ENCODE measurements at places on chromosomes 12 and 14.

DNA sequence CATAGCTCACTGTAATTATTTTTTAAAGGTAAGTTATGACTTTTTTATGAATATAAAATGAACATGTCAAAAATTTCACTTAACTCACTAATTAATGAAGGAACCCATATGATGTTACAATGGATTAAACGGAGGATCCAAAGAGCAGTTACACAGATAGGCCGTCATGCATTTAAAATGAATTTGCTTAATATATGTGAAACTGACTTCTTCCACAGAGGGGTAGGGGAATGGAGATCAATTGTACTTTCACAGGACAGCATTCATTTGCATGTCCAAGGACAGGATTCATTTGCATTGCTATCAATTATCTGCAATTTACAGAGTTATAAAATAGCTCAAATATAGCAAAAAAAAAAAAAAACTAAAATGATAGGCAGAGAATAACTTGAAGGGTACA, 6.6 kb upstream of the CRY1 start:
- DNase-seq: no peak

GRCh38 chr12:118980407-118981014, 830 bp upstream of the SRRM4 start:
- no peak for DNase-seq

- DNase-seq: no peak
Observed at GRCh38 chr14:50854521-50854920, 17.3 kb upstream of the ABHD12B start.

GRCh38 chr14:22505309-22505696, 83.7 kb downstream of the DAD1 start:
- no peak for DNase-seq

DNA sequence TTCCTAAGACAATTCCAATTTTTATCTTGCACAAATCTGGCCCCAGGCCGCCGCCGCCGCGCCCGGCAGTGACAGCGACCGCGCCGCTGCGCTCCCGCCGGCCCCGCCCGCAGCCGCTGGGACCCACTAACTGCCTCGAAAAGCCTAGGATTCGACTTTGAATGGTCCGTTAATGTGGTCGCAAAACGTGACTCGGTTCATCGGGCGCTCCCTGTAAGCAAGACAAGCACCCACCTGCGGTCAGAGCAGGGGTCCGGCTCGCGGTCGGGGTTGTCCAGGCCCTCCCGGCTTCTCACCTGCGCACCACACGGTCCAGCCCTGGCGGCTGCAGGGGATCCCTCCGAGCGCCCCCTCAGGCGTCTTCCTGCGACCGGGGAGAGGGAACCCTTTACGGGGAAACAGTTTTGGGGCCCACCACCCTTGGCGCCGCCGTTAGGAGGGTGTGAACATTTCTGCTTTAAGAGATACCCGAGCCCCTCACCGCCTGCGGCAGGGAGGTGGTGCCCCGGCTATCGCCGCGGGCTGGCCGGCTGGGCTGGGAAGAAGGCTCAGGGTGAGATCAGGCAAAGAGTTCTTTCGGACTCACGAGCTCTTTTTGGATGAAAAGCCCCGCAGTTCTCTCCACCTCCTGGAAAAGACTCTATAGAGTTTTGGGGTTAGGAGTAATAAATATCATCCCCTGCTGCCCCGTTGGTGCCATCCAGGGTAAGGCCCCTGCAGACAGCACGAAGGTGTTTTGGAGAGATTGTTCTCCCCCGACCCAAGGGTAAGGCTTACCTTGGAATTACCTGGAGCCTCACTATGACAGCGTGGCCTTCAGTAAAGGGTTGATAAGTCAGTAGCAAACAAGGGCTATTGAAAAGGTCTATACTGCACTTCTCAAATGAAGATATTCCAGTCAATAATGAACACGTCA, 13.6 kb upstream of the FOXJ2 start:
- DNase-seq: no peak

DNA sequence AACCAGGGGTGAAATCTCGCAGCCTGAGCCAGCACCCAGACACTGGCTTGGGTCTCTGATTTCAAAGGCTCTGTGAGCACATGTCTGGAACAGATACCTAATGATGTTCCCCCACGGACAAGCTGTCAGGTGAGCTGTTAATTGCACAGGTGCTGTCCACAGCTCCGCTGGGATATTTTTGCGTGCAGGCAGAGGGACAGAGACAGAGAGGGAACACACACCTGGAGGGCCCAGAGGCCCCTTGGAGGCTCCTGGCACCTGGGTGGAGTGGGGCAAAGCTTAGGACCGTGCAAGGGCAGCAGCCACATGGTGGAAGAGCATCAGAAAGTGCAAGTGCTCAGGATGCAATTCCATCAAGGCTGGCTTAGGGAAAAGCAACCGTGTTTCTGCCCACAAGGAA, 57.3 kb downstream of the ARL6IP4 start:
- DNase-seq: no peak

DNA sequence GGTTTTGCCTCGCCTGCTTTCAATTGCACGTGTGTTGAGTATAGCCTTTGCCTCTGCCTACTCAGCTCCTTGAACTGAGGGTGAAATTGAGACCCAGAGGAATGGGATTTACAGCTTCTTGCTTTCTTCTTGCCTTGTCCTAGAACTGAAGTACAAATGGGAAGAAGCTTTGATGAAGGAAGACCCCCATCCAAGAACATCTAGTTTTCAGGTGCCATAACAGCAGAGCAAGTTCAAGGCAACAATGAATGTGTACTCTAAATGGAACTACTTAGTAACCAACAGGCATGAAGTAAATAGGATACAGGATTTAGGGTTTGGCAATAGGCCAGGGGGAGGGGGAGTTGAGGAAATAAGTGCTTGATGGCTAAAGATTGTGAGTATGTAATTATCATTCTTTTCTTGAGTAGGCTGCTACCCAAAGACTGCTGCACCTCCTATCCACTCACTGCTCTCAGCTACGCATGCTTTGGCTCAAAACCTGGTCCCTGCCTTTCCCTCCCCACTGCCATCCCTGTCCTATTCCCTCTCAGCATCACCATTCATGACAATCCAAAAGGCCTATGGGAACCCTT, 2.1 kb downstream of the GPX2 start:
- DNase-seq: no peak

DNA sequence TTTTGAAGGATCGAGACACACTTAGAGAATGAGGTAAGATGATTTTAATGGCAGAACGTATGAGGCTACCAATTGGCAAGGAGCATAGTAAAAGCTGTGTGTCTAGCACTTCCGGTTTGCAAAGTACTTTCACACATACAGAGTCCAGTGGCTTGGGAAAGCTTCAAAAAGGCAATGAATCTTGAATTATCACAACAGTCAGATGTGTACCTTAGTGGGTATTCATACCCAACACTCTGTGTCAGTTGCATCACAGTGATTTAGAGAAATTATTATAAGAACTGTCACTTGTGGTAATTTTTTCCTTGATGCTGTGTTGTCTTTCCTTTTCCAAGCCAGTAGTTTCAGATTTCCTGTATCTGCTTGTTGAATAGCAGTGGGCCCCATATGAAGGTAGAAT, 424.1 kb downstream of the PCNX1 start:
- no peak for DNase-seq

DNA sequence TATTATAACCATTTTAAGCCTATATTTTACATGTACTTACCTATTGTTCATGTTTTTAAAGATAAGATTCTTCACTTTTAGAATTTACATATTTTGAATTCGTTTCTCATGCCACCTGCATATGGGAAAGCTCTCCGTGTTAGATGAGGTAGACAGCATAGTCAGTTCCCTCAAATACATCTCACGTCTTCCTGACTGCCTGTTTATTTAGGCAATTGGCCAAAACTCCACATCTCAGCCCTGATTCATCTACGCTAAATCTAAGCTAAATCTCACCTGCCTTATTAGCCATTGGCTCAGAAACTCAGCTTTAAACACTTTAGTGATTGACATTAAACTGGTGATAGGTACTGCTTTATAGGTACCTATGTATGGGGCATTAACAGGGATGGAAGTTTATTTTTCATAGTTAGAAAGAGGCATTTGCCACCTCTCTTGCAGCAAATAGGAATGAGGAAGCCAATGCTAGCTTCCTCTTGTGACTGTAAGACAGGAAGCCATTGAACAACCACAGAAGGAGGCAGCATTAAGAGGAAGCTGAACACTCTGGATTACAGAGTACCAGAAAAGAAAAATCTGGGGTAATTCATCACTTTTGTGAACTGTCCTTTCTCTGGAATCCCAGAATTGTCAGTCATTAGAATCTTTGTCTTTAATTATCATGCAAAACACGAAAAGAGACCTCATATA, 111.9 kb downstream of the LRFN5 start:
- DNase-seq: peak; percentile 60

DNA sequence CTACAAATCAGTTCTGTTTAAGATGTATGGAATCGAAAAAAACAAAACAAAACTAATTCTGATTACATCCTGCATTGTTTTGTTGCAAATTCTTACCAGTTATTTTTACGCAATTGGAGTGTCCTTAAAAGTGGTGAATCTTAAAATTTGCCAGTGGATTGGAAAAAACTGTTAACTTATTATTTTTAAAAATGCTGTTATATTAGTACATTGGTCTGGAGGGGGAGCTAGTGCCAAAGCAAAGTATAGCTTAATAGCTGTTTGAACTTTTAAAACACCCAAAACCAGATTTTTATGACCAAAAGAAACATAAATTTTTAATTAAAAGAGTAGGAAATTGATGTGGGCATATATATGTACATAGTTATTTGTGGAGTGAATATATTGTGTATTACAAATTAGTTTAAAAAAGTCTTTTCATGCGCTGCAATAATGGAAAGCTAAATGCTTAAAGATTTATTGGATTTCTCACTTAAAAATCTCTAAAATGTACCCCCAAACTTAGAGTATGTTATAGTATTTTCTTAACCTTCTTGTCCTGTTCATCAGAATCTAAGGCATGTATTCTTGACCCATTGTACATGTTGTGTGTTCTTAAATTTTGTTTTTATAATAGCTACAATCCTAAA, 2.5 kb downstream of the FUT8 start:
- peak; percentile 35 for DNase-seq

DNA sequence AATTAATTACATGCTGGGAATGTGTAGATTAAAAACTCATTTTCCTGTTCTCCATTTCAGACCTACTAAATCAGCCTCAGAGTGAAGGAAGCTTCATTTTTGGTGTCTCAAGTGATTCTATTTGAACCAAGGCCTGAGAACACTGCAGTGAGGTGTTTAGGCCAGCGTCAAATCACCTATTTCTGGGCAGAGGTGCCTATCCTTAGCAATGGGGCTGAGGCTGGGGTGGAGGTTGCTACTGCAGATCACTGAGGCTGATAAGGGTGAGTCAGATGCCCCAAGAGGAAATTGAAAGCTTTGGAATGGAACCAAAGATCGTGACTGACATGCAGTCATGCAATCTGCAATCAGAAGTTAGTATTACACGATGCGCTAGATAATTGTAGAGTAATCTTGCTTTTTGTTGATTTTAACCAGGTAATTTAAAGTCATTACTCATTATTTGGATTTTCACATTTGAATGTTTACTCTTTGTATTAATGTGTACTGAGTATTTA, 4.4 kb downstream of the TXNRD1 start:
- peak; percentile 68 for DNase-seq

DNA sequence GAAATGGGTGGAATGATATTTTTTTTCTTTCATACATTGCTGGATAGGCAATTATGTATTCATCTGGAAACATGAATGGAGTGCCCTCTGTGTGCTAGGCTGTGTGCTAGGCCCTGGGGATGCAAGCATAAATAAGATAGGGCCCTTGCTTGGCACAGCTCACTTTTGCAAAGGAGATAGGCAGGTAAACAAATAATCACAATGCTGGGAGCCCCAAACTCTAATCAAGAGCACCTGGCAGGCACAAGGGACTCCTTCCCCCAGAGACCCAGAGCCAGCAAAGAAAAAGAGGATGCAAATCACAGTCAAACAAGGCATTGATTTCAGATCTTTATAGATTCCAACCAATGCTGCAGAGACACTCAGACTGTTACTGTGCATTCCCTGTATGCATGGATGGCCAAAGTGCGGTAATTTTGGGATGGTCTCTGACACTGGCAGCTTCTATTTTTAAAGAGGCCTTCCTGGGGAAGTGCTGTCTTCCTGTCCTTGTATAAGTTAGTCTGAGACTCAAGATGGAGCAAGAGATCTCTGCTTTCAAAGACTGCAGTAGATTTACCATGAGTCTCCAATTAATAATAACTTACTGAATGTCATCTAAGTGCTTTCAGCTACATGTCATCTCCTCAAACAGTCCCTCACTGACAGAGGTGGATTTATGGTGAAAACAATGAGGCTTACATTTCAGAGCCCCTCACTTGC, 45.1 kb upstream of the CPM start:
- peak; percentile 35 for DNase-seq

- no peak for DNase-seq
Observed at GRCh38 chr14:55665067-55665675, 85.2 kb downstream of the KTN1 start.

DNA sequence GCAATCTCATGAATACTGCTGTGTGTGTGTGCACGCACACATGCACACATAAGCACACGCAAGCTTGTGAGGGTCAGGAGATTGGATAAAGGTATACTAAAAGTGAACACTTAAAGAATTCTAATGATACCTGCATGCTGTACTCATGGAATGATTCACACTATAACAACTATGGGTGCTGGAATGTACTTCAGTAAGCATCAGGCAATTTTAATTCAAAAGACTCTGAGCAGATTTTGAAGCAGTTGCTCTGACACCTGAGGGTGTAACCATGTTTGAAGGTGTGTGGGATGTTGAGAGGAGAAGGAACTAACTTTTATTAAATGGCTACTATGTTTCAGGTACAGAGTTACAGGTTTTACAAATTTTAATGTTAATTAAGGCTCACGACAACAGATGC, 61.6 kb downstream of the GARIN6 start:
- no peak for DNase-seq

DNA sequence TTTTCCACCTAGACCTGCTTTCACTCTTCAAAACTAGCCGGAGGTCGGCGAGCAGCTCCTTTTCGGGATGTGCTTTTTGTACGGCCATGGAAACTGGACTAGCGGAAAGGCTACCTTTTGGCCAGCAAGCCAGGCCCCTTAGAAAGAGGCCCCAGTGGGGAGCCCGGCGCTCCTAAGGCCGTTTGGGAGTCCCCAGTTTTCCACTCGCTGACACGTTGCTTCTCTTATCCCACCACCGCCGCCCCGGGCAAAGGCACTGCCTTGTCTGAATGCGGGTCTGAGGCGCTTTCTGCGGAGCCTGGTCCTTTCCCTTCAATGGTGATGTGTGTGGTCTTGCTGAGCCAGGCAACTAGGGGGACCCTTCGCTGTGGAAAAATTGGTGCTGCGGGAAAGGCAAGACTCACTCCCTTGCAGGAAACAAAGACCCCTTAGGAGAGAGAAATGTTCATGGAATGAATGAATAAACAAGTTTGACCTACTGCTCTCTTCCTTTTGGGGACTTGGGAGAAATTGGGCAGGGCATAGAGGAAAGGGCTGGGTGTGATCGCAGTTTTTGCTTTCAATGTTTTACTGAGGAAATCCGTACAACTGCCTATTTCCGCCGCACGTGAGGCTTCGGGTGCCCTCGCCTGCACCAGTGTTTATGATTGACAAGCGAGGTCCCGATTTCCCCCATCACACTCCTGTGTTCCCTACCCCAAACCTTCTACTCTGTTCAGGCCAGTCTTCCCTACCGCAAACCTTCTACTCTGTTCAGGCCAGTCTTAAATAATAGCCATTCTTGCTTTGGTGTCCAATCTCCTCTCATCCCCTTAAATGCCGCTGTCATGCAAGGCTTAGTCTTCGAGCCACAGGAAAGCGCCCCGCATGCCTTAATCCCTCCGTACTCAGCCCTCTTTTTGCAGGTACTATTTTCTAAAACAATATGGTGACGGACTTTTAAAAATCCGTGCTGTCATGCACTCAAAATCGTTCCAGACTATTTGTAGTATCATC, 1.0 kb upstream of the SLC38A2 start:
- DNase-seq: no peak
